ENCODE measurements at places on chromosomes 7 and 10.

GRCh38 chr7:37982423-37982822 lies 62.0 kb downstream of the EPDR1 start:
- peak; percentile 3 for DNase-seq

GRCh38 chr10:19762026-19762425 lies 54.2 kb upstream of the PLXDC2 start:
- DNase-seq, result no peak

DNA sequence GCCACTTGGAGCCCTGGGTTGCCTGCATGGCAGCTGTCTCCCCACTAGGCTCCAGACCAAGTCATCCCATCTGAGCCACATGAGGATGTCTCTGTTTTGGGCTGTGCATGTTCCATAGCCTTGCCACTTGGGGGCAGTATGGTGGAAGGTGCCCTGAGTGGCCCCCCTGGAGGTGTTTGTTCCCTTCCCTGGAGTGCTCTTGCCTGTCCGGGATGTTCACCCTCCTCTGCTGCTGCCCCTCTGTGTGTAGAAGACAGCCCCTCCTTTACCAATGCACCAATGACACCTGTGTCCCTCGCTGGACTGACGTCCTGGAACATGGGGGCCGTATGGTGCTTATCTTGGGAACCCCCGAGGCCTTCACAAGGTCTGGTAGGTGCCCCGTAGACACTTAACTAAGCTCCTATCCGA lies 100.2 kb downstream of the ACTR3B start:
- DNase-seq, result no peak

DNA sequence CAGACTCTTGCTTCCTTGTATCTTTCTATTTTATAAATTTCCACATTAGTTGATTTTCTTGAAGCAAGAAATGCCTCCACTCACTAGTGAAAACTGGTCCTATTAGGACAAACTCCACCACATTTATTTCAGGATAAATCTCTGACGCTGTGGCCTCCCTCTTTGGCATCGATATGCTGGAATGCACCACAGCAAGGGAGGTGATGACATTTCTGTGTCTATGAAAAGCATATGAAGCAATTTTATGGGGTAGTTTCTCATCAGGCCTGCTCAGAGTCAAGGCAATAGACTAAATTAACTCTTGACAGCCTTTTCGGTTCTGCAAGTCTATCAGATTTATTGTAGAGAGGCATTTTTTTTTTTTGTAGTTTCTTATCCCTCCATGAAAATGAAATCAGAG lies 304.4 kb downstream of the ZEB1 start:
- no peak for DNase-seq

GRCh38 chr10:90557385-90557784 lies 300.5 kb downstream of the HTR7 start:
- DNase-seq, result no peak

DNA sequence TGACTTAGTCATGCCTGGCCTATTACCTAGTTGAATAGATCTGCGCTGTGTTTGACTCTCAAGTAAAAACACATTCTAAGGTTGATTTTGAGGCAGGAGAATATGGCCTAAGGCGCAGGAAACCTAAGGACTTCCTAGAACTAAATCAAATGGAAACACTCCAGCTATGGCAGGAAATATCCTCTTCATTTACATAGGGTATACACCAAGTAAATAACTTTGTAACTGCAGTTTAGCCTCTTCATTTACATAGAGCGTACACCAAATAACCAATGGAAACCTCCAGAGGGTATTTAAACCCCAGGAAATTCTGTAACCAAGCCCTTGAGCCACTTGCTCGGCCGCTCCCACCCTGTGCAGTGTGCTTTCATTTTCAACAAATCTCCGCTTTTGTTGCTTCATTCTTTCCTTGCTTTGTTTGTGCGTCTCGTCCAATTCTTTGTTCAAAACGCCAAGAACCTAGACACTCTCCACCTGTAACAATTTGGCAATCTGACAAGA lies 35.6 kb upstream of the XRCC2 start:
- DNase-seq, result no peak

DNA sequence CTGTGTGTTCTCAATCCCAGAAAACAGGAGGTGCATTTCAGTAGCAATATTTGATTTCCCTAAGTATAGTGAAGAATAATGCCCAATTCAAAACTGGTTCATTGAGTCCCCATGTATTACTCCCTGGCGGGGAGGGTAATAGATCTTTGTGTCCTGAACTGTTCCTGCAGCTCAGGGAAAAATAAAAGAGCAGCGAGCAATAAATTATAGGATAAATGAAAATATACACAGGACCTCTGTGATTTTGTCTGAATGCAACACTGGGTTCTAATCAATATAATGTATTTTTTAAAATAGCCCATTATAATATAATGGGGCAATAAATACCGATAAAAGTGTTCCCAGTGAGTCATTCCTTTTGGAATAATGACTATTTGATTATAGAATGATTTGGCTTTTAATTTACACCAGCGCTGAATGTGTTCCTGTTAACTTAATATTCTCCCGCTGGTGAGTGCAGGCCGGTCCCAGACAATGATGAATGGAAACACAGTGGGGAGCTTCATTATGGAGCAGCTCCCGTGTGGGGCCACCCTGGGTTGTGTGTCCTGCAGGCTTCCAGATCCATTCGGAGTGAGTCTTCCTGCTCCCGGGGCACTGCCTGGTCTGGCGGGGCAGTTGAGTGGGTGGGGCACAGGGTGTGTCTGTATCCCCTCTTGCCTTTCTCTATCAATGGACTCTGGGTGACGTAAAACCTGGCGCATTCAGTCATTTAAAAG lies 263.1 kb downstream of the ACTR3B start:
- DNase-seq, result no peak

- no peak for DNase-seq
These were observed 326.5 kb downstream of the THSD7A start for GRCh38 chr7:11505471-11505985.

GRCh38 chr7:47404010-47404409 lies 177.9 kb downstream of the TNS3 start:
- DNase-seq, result no peak
